ENCODE measurements at places on chromosomes 12 and 14. TPM values are rescaled to one million over a fixed set of nuclear protein-coding genes. Genes with fewer than 3 reads are reported as not detected.

ABCD2 gene
- 23.3 TPM for total RNA-seq

GRCh38 chr12:129208566-129208965 is 355.3 kb downstream of the GLT1D1 start:
- DNase-seq, result no peak

CLIP1 gene
- 48.7 TPM for total RNA-seq

C1S gene
- 3.3 TPM for total RNA-seq

GRCh38 chr12:105741786-105742566 is 396.8 kb downstream of the NUAK1 start:
- no peak for DNase-seq

DNA sequence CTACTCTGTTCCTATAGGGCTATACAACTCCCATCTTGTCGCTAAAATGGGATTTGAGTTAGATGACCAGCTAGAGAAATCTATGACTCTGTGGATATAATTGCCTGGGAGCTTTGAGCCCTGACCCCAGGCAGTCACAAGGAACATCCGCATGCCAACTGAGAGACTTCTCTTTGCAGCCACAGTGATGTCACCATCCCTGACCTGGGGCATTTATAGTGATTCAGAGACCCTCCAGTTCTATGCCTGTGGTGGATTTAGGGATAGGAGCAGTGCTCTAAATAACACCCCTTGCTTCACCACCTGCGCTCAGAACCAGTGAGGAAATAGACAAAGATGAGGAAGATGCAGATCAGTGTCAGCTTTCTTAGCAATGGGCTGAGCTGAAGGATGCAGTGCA is 86.2 kb downstream of the RIN3 start:
- no peak for DNase-seq

RIN3 gene
- 137 TPM for total RNA-seq

GRCh38 chr12:75721796-75722195 is 210.4 kb upstream of the KRR1 start:
- DNase-seq, result no peak

GRCh38 chr12:43151441-43151981 is 400.5 kb downstream of the ADAMTS20 start:
- no peak for DNase-seq

GRCh38 chr14:94312481-94313246 is 10.5 kb downstream of the SERPINA6 start:
- DNase-seq, result no peak

- DNase-seq, result no peak
These were observed 39.9 kb downstream of the RAB35 start for GRCh38 chr12:120076651-120077050.

GRCh38 chr12:46983959-46984841 is 95.2 kb upstream of the PCED1B start:
- peak; percentile 37 for DNase-seq

DNA sequence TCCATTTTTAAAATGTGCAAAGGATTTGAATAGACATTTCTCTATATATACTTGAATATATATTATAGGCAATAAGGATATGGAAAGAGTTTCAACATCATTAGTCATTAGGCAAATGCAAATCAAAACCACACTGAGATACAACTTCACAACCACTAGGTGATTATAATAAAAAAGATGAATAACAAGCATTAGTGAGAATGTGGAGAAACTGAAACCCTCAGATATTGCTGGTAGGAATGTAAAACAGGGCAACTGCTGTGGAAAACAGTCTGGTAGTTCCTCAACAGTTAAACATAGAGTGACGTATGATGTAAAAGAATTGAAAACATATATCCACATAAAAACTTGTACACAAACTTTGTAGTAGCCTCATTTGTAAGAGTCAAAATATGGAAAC is 11.7 kb upstream of the BATF start:
- DNase-seq, result no peak

DNA sequence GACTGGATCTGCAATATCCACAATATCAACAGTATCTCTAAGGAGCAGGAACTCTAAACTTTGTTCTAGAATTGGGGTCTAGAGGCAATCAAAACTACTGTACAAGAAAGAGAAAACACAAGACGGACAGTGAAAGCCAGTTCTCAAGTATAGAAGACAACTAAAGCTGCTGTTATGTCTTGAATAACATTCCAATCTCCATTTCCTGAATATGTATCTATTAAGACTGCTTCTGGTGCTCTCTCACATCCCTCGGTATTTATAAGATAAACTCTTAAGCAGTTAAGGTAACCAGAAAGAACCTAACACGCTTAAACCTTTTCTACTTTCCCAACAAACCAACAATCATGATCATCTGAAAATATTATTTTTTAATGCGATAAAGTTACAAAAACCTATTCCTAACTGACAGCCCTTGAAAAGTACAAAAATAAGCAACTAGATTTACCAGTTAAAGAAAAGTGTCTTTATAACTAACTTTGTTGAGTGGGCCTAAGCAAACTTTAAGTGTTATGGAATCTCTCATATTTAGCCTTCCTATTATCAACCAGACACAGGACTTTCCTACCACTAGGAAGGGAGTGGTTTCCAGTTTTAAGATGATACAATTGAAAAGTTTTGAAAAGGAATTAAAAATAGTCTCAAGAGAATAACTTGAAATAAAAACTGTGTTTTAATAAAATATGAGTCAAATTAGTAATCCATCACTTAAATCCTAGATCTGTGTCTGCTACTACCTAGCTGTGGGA is 30.7 kb downstream of the NUMB start:
- DNase-seq, result no peak

LRIG3 gene
- not detected for total RNA-seq

DNA sequence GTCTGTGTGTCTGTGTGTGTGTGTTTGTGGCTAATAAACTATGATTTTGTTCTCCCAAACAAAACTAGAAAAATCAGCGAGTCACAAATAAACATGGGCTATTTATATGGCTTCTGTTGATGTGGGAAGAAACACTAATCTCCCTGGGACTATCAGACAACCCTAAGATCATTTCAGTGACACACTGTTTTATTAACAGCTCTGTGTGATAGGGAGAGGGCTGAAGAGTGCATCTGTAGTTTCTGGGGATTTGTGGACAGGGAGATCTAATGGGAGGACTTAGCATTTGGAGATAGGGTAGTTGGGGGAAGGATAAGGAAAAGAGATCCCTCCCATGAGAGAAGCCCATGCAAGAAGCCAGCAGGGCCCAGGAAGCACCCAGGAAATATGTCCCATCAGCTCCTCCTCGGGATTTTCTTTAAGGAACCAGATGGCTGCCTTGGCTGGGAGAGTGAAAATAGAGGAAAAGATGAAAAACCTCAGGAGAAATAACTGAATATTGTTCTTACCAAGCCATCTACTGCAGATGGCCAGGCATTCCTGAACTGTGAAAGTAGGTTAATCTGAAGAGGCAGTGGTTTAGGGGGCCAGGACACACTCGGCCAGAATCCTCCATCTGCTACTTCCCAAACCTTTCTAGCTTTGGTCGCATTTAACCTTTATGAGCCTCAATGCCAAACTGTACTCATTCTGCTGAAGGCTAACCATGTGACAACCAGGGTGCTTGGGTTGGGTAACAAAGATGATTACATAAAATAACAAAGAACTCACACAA is 253.4 kb downstream of the BTG1 start:
- DNase-seq, result no peak

GRCh38 chr12:6425590-6426531 is 18.9 kb upstream of the CD27 start:
- DNase-seq, result no peak

OTUB2 gene
- 0.22 TPM for total RNA-seq

GRCh38 chr12:90062799-90063198 is 354.2 kb upstream of the ATP2B1 start:
- no peak for DNase-seq

DNA sequence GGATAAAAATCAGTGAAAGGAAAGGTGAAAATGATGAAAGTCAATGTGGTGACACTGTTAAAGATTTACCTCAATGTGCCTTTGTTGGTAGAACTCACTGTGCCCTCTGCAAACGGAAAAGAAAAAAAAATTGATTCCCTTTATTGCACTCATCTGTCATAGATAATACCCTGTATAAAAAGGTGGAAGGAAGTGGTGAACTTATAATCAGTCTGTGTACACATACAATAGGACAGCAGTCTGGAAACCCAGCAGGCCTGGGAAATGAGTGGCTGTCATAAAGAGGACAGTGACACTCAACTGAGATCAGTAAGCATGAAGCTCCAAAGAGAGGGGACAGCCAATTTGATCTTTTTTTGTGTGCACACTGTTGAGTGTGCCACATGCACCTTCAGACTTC is 364.7 kb downstream of the NOVA1 start:
- no peak for DNase-seq

GRCh38 chr12:37672655-37673260 is 643.8 kb upstream of the ALG10B start:
- no peak for DNase-seq

- DNase-seq, result no peak
These were observed 45.5 kb upstream of the TMEM263 start for GRCh38 chr12:106910202-106910601.

GRCh38 chr14:88488081-88488480 is 66.7 kb downstream of the PTPN21 start:
- DNase-seq, result no peak

GRCh38 chr12:89343127-89343526 is 9.2 kb downstream of the DUSP6 start:
- DNase-seq, result no peak

GRCh38 chr12:56293795-56294194 is 6.3 kb downstream of the CS start:
- DNase-seq, result no peak

ASB2 gene
- total RNA-seq, result 1.8 TPM

- DNase-seq, result no peak
These were observed 47.3 kb downstream of the ACSM4 start for GRCh38 chr12:7351177-7351576.

All from naive thymus-derived CD8-positive, alpha-beta T cell (primary cell).